C1 segment of cervical spinal cord (tissue), 14 donors: ENCODE measurements at places on chromosomes 11 and 22.

DNA sequence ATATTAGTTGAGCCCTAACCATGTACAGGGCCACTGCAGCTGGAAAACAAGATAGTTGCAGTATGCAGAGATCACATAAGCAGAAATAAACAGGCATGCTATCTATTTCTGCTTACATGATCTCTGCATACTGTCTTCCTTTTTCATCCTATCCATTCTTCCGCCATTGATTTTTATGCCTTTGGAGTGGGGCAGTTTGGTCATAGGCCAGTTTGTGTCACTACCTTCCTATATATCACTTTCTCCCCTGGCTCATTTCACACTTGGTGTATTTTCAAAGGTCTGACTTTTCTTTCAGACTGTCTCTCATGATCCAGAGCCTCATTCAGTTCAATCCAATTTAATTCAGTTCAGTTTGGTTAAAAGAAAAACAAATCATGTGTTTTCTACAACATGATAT is 829.6 kb downstream of the KCNA4 start:
- no peak for DNase-seq

GRCh38 chr11:22869325-22869724 is 9.1 kb upstream of the CCDC179 start:
- DNase-seq, result no peak

DNA sequence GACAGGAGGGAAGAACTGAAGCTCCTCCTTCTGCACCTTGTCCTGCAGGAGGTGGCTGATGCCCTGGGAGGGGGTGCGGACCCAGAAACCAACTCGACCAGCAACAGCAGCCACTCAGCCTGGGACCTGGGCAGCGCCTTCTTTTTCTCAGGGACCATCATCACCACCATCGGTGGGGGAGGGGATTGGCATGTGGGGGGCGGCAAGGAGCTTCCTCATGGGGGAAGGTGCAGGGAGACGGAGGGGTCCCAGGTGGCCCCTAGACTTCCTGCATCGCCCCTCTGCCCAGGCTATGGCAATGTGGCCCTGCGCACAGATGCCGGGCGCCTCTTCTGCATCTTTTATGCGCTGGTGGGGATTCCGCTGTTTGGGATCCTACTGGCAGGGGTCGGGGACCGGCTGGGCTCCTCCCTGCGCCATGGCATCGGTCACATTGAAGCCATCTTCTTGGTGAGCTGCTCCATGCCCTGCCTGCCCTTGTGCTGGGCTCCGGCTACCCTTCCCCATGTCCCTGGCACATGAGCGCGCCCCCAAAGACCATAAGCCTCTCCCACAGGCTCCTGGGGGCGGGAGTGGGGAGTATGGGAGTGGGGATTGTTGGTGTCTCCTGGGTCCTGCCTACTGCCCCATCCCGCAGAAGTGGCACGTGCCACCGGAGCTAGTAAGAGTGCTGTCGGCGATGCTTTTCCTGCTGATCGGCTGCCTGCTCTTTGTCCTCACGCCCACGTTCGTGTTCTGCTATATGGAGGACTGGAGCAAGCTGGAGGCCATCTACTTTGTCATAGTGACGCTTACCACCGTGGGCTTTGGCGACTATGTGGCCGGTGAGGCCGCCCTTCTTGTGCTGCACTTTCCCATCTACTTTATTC is 3.1 kb upstream of the CATSPERZ start:
- DNase-seq, result no peak

DNA sequence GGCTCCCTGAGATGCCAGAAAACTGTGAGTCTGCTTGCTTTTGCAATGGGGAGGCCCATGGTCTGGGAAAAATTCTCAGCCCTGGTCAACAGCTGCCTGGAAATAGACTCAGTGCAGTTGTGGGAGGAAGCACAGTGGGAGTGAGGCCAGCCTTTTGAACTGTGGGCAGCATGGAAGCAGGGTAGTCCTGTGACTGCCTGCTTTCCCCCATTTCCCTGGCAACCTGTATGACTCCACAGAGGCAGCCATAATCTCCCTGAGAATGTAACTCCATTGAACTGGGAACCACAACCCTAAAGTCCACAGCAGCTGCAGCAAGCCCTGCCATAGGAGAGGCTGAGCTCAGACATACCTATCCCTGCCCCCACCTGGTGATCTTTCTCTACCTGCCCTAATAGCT is 494.6 kb upstream of the FAT3 start:
- DNase-seq, result no peak

DNA sequence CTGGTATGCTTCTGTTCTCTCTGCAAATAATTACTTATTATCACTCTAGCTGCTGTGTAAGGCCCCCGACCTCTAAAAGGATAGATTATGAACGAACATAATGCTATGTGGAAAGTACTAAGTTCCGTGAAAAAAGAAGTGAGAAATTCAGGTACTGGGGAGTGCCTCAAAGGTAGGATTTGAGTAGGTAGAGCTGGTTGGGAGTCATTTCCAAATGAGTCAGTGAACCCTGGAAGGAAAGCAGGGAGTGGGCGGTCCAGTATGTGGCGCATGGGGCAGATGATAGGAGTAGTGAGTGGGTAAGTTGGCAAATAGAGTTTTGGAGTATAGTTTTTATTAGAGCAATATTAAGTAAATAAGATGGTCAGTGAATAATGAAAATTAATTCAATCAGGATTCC is 2.4 kb downstream of the ZC3H12C start:
- no peak for DNase-seq

DNA sequence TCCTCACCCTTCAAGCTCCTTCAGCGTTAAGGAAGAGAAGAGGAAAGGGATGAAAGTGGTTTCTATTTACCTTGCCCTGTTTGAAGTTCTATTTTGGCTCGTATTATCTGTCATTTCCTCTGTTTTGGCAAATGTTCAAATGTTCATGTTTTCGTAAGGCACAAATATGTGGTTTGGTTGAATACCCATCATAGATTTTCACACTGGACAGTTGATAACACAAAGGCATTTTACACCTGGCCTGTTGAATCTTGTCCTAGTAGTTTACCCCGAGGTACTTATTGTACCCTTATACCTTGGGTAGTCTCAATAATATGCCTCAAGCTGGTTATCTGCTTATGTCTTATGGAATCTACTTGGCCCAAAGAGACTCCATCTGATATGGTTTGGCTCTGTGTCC is 706.9 kb downstream of the METTL15 start:
- no peak for DNase-seq

DNA sequence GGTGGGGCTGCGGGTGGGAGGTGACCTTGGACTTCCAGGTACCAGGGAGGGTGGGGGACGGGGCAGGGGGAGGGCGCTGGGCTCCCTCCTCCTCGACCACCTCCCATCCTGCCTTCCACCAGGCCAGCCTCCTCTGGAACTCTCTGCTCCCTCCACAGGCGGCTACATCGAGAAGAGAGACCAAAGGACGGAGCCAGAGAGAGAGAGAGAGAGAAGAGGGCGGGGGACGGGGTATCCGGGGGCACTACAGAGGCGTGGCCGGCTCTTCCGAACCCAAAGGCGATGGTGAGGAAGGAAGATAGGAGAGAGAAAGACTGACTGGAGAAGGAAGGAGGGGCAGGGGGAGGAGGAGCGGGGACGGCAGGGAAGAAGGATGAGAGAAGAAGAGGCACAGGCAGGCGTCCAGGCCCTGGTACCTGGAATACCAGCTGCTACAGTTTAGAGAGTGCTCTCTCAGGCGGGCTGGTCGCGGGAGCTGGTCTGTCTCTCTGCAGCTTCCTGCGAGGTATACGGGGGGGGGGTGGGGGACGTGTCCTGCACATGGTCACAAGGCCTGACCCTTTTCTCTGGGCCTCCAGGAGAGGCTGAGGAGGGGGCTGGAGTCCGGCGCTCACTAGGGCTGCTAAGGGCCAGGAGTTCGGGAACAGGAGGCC is 38.0 kb downstream of the IGSF9B start:
- DNase-seq, result no peak

DNA sequence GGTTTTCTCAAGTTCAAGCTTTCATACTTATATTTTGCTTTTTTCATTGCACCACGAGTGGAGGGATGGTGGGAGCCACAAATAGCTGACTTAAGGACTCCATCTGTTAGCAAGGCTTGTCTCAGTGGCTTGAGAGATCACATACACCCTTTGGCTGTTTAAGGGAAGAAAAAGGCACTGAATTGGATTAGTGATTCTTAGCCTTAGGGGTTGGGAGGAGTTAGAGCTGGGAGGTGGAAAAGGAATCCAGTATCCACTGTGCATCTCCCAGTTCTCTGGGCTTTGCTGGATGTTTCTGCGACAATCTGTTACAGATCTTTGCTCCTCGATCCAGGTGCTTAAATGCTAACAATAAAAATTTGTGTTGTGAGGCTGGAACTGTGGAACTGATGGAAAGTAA is 593.6 kb downstream of the CNTN5 start:
- DNase-seq, result no peak

DNA sequence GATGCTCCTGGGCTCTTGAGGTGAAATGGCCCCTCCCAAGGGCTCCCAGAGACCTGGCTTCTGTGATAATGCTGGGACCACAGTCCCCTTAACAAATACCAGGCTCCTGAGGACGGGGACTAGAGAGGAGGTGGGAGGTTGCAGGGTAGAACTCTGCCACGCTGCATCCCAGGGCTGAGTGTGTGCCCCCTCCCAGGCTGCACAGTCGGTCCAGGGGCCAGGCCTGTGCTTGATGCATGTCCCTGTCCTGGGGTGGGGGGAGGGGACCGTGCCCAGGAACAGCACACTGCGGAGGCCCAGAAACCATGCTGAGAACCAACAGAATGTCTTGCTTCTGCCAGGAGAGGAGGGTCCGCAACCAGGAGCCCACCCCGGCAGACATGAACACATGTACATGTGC is 9.3 kb downstream of the CSF2RB start:
- DNase-seq, result no peak

- no peak for DNase-seq
These were observed 163.1 kb upstream of the FAT3 start for GRCh38 chr11:92061456-92062062.

GRCh38 chr11:99638073-99638553 is 617.4 kb downstream of the CNTN5 start:
- no peak for DNase-seq

DNA sequence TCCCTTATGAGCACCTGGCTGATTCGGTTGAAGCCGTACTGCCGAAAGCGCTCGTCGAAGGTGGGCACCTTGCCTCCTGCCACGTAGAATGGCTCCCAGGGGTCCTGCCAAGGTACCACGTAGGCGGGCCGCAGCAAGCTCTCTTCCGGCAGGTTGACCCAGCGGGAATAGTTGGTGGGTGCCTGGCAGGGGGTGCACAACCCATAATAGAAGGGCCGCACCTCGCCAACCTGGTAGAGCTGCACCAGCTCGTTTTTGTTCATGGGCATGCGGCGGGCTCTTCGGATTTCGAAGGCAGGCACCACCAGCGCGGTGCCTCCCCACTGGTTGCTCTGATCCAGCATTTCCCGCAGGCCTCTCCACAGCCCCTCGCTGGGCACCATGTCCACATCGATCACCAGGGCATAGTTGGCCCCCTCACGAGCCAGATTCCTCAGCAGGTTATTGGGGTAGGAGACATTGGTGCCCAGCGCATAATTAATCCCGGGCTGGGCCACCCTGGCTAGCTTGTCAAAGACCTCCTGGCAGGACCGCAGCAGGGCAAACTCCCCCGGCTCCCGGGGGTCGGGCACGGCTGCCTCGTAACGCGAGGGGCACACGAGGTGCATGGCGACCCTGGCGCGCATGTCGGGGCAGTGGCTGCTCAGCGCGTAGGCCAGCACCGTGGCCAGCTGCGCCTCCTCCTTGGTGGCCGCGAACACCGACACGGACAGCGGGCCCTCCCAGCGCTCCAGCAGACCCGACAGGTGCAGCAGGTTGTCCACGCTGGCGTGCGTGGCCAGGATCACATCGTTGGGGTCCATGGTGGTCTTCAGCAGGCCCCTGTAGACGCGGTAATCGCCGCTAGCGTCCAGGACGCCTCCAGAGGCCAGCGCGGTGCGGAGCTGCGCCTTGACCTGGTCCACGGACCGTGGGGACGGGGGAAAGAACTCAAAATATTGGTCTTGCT is 679 bp downstream of the B4GAT1 start:
- no peak for DNase-seq

DNA sequence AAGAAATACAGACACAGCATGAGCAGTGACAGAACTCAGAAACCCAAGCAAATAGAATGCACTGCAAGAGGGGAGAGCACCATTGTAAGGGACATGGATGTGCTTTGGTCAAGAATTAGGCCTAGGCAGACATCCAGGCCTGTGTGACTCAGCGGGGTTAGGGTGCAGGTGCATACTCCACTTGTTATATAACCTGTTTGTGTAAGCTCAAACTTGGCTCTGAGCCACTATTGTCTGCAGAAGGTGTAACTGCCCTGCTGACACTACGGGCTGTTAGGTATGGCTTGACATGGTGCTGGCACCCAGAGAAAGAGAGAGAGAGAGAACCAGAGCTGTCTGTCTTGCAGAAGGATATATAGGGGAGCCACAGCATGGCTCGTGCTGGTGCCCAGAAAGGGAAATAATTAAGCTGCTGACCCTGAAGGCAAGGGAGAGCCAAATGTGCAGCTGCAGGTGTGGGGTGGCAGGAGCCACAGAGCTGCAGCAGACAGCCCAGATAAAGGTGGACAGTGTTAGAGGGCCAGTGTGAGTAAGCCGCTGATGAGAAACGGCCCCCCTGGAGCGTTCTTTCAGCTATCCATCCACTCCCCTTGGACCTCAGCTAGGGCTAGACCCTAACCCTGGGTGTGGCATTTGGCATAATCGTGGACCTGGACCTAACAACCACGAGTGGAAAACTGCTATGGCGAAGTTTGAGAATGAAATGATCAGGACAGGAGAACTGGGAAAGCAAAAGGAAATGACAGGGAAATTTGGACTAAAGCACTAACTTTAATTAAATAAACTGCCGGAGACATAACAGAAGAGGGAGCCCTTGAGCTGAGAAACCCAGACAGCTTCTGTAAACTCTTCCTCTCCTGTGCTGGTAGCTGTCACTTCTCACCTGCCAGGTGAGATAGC is 253.0 kb upstream of the CCDC179 start:
- no peak for DNase-seq
